ENCODE measurements at places on chromosomes 12 and 14. TPM values are rescaled to one million over a fixed set of nuclear protein-coding genes. Genes with fewer than 3 reads are reported as not detected.

The NGB gene
- not detected for total RNA-seq

The TRMT61A gene
- 8.6 TPM for total RNA-seq

The PMCH gene
- 0.22 TPM for total RNA-seq

The CCDC184 gene
- total RNA-seq: 0.97 TPM

The KLRF2 gene
- total RNA-seq: not detected

Data from articular chondrocyte of knee joint (primary cell).